ENCODE measurements at places on chromosomes 16 and 17.

- no peak for DNase-seq
Measured at GRCh38 chr17:45092911-45093430, 31.9 kb downstream of the NMT1 start.

DNA sequence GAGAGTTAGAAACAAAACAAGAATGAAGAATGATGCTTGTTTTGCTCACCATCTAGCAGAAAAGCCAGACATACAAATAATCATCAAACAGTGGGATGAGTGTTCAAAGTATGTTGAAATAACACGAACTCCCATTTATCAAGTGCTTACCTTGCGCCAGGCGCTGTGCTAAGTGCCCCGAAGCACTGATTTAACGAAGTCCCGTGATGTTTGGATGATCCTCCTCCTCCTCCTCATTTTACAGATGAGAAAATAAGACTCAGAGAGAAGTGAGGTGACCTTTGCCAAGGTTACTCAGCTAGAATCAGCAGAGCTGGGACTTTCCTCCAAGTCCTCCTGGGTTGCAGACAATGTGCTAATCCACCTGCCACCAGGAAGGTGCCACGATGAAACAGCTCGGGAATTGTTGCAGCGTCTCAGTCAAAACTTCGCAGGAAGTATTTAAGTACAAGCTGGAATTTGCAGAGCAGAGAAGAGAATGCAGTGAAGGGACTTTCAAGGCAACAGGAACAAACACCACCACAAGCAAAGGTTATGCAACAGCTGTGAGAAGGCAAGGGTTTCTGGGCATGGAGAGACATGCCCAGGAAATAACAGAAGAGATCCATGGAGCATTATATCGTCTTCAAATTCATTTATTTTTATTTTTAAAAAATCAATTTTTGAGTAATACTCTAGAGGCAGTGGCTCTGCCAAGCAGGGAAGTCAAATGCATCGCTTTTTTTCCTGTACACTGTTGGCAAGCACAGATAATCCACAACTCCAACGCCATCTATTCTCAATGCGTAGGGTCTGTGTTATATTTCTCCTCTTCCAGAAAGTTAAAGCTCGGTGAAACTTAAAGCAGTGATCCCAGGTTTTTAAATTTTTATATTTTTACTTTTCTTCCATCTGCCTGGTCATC, 11.1 kb downstream of the PRCD start:
- no peak for DNase-seq

DNA sequence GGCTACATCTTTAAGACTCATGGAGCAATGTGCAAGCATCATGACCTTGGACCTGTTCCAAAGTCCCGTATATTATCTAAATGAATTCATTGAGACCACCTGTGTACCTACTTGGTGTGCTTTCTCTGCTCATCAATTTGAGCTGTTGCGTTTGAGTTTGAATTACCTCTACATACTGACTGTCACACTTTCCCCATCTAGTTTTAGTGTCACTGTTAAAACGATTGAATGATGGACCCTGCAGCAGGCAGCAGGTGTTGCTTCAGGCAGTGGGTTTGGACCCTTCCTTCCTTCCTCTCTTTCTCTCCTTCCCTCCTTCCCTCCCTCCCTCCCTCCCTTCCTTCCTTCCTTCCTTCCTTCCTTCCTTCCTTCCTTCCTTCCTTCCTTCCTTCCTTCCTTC, 33.9 kb upstream of the ZKSCAN2 start:
- no peak for DNase-seq

DNA sequence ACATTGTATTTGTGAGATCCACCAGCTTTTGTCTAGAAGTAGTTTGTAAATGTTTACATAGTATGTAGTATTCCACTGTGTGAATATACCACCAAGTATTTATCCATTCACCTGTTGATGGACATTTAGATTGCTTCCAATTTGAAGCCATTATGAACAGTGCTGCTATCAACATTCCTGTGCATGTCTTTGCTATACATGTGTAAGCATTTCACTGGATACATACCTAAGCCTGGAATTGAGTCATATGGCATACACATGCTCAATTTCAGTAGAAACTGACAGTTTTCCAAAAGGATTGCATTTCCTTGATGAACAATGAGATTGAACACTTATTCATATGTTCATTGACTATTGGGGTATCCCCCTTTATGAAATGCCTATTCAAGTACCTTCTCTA, 540.6 kb upstream of the SOX9 start:
- no peak for DNase-seq

DNA sequence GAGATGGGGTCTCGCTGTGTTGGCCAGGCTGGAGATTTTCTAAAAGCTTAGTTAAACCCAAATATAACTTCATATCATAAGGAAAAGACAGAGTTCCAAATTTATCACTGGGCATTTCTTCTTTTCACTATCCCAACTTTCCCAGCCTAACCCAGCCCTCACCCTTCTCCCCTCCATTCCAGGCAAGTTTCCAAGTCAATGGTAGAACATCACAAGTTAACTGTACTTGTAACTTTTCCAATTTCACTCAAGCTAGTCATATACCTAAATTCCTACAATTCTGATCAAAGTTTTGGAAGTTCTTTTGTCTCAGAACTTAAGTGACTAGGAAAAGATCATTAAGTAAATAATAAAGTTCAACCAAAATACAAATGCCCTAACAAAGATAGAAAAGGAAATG, 61.2 kb downstream of the USP32 start:
- DNase-seq = no peak

GRCh38 chr16:11309895-11310633, 28.9 kb upstream of the PRM1 start:
- DNase-seq = no peak

- DNase-seq = no peak
Measured at GRCh38 chr17:17952691-17953090, 19.5 kb downstream of the TOM1L2 start.

DNA sequence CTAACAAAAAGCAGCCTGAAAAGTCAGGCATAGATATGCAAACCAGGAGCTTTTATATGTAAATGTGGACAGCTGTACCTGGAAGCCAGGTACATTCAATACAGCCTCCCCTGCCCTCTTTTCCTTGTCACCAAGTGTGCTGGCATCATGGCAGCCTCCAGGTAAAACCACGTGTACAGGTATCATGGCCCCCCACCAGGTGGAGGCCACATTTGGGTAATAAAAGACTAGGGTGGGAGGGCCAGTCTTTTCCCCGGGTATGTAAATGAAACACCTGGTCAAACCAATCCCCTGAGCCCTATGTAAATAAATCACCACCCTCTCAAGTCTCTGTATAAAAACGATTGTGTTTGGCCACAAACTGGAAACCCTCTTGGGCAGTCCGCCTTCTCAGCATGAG, 226.4 kb upstream of the GOT2 start:
- no peak for DNase-seq

DNA sequence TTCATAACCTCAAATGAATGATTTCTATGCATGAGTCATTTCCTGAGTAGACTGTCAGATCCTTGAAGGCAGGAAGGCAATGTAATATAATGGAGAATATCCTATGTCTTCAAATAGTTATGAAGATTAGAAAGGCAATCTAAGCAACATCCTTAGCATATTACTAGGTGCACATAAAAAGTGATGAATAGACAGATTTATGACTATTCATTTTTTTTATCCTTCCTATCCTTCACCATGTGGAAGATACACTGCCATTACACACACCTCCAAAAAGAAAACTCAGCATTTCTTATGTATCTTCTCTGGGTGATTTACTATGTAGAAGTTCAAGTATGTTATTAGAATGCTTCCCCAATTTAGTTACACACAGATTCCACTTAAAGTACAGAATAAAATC, 126.4 kb upstream of the MAF start:
- DNase-seq = no peak

- DNase-seq = no peak
Measured at GRCh38 chr17:67438667-67439066, 61.6 kb downstream of the PITPNC1 start.

Measured in CD4-positive, alpha-beta T cell treated with Interleukin-15 for 4 hours (primary cell).